Suppressor macrophage (primary cell): ENCODE measurements at places on chromosomes 6 and 20.

GRCh38 chr6:9540126-9540525, 874.7 kb downstream of the TFAP2A start:
- DNase-seq = no peak

DNA sequence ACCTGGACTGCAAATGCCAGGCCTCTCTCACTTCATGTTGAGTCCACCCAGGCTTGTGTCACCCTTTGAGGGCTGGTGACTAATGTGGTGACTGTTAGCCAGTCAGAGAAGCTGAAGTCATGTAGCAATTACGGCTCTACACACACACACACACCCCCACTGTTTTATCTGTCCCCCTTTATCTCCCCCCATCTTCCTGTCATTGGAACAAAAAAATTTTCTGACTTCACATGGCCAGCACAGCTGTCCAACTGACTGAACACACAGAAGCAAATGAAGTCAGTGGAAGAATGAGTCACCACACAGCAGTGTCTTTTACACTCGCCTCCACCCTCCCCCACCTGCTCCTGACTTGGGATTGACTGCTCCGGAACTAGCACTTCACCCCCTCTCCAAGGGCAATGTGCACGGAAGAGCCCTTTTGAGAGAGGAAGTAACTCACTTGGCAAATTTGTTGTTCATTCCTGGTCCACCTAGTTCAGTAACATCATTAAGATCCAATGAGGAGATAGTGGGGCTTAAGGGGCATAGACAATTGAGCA, 198.0 kb downstream of the RNF144B start:
- peak; percentile 58 for DNase-seq

DNA sequence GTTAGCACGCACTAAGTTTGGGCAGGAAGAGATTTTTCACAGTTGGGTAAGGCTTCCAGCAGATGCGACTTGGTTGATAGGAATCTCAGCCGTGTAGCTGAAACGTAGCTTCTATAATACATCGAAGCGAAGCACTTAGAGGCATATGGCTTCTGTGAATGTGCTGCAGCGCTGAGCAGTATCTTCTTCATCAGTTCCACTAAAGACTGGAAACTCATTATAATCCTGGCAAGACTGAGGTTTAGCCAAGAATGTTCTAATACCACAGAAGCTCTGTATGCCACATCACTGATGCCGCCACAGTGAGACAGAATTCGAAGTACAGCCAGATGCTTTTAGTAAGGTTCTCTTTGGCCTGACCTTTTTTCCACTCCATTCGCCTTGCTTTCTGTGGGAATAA, 680.2 kb upstream of the AGPAT4 start:
- DNase-seq = no peak

- DNase-seq = no peak
Observed at GRCh38 chr20:44355498-44356352, at the start of gene HNF4A. Gene HNF4A (plus strand): TSS chr20:44355699. CDS start chr20:44355805, 106 bp downstream.

DNA sequence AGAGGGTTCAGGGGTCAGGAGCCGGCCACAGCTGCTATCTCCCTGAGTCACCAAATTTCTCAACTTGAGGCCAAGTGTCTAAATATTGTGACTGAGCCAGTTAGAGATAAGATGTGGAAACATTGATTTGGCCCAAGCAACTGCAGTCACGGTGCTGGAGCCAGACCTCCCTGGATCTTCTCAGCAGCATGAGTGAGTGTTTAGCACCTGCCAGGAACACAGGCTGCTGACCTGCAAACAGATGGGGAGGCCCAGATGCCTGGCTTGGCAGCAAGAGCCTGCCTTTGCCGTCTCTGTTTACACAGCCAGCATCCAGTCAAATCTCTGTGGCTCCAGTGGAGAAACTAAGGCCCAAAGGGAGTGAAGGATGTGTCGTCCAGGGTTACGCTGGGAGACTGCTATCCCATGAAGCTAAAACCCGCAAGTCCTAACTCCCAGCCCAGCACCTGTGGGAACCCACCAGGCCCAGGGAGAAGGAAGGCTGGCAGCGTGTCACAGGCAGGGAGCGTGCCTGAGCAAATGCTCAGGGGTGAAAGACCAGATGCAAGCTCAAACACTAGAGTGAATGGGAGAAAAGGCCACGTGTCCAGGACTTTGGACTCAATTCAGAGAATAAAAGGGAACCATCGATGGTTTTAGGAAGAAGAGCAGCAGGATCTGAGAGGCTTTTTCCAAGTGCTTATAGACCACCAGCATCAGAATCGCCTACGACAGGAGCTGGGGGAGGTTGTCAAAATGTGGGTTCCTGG, 15.9 kb upstream of the PTGIS start:
- DNase-seq = peak; percentile 62

DNA sequence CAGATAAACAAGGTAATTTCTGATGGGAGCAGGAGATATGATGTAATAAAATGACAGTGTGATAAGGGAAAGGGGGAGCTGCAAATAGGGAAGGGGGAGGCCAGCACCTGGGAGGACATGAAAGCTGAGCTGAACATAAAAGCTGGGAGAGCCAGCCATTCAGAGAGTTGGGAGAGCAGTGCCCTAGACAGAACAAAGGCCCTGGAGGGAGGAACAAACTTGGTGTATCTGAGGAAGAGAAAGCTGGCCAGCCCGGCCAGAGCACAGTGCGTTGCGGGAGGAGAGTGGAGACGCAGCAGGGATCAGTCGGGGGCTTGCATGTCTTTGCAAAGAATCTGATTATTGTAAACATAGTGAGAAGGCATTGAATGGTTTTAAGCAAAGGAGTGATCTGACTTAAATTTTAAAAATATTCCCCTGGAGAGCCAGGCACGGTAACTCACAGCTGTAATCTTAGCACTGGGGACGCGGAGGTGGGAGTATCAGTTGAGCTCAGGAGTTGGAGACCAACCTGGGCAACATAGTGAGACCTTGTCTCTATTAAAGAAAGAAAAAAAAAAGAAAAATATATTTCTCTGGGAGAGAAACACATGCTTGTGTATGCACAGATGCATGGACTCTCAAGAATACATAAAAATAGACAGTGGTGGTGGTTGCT, 318.2 kb downstream of the ZFAND3 start:
- DNase-seq = no peak

GRCh38 chr6:5681480-5681879, 325.2 kb downstream of the NRN1 start:
- peak; percentile 34 for DNase-seq

DNA sequence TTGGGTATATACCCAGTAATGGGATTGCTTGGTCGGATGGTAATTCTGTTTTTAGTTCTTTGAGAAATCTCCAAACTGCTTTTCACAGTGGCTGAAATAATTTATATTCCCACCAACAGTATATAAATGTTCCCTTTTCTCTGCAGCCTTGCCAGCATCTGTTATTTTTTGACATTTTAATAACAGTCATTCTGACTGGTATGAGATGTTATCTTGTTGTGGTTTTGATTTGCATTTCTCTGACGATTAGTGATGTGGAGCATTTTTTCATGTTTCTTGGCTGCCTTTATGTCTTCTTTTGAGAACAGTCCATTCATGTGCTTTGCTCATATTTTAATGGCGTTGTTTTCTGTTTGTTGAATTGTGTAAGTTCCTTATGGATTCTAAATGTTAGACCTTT, 641.6 kb downstream of the HACE1 start:
- DNase-seq = no peak

GRCh38 chr6:16802071-16802470, 40.8 kb upstream of the ATXN1 start:
- DNase-seq = no peak

DNA sequence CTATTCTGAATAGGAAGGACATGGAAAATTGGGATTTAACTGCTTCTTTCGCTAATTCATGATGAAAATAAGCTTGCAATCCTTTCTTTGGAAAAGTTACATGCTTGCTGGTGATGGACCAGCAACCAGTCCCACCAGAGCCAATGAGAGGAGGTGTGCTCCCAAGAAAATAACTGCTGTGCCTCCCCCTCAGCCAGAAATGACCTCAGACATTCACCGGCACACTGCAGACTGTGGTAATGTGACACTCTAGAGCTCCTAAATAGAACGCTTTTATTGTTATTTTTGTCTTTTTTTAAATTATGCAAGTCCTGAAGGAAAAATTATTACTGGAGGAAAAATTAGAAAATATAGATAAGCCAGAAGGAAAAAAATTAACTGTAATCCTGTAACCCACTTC, 2.6 kb downstream of the PYGB start:
- DNase-seq = no peak

DNA sequence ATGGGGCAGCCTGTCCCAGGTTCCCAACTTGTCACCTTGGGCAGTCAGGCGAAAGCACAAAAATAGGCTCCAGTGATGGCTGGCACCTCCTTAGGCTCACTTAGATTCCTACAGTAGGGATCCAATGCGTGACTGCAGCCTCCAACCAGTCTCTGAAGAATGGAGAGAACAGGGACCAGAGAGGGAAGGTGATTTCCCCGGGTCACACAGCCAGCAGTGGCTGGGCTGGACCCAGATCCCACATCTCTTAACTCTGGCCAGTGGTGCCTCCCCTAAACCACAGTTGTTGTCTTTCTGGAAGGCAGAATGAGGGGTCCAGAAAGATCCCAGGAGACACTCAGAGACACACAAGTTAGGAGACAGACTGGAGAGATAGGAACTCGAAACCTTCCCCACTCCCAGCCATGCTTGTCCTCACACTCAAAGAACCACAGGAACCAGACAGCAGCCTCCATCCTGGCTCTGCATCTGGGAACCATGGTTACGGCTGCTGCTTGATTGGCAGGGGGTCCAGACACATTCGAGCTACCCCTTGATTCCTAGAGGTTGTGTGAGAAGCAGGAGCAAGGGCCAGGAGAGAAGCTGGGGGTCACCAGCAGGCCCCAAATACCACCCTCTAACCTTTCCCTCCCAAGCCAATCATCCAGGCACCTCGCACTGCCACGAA, 33.1 kb upstream of the SIRPA start:
- no peak for DNase-seq

DNA sequence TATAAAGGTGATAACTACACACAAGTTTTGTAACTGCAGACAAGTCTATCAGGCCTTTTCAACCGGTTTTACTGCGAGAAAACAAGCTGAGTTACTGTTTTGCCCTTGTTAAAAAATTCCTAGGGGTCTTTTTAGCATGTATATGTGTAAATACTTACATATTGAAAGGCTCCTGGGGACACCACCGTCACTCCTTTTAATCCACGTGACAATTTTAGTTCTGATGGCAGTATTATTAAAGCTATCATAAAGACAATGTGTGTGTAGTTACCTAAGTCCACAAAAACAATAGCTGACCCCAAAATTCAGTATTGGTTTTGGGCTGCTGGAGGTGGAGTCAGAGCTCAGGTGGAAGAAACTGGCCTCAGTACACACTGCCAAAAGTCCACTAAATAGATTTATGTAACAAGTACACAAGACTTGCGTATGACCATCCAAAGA, 41.3 kb upstream of the HFE start:
- DNase-seq = no peak

- DNase-seq = no peak
Observed at GRCh38 chr6:107319906-107320530, 139.3 kb downstream of the PDSS2 start.

- DNase-seq = peak; percentile 46
Observed at GRCh38 chr6:34791164-34791700, 651 bp upstream of the BLTP3A start.

DNA sequence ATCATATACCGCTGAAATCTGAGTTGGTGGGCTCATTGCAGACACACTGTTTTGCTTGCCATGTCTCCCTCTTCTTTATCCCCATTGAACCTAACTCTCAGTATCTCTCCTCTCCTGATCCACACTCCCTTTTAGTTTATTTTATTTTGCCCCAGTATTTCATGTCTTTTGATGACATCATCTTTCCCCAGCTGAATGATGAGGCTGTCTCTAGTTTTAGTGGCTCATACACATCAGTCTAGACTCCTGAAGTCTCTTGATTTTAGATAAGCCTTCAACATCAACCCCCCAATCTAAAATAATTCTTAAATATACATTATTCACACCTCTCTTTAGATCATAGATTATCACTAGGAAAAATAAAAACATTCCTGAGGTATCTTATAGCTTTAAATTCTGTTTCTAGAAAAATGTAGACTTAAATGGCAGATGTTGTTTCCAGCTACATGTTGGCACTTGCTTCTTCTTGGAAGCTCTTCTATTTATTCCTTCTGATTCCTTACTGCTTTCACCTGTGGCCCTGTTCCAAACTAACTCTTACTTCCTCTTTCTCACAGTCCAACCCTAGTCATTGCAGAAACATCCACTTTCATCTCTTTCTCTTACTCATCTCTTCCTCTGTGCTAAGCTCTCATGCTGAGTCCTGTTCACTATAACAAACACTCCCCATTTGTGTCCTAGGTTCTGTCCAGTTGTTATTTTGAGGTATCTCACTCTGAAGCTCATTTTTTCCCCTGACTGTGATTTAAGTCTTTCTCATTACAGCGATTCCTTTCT, 191.9 kb upstream of the SLC35B3 start:
- no peak for DNase-seq

GRCh38 chr20:34871966-34872621, 562 bp downstream of the GGT7 start:
- no peak for DNase-seq

DNA sequence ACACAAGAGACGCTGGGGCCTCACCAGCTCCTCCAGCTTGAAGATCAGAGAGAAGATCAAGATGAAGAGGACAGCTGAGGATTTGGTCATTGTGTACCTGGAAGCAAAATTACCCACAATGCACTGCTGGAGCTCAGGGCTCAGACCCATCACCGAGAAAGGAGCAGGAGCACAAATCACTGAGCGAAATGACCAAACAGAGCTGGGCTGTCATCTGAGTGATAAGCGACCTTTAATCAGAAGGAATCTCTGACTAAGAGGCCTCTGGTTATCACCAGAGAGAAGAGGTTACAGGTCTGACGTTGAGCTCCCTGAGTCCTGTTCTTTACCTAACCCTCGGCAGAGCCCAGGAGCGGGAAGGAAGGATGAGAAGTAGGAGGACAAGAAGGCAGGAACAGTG, 47.5 kb upstream of the CDH22 start:
- DNase-seq = no peak

DNA sequence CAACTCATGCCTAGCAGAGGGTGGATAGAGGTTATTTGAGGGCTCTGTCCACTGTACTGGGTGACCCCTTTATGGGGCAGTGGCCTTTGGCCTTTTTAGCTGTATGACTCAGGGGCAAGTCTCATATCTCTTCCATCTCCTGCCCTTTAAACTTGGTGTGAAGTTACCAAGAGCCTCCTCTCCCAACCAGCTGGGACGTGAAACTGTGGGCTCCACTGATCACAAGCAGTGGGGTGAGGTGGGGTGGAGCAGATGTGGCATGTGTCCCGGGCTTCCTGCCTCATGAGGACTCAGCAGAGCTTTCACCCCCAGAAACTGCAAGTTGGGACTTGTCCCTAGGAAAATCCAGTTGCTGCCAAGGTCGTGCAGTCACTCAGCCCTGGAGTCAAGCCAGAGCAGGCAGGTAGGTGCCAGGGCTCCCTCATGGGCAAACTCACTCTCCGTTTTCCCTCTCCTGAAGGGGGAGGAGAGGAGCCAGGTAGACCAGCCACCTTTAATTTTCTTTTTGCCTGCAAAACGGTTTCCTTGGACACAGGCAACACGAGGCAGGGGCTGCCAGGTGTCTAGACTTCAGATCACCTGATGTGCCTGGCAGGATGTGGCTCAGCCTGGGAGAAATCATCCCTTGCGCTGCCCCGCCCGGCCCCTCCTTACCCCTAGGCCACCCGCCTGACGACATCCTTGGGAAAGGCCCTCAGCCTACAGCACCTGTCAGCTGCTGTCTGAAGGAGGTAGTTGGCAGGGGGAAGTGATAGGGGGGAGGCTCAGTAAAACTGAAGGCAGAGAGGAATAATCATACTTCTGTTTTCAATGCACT, 4.0 kb downstream of the CDKN1A start:
- DNase-seq = peak; percentile 89
